ENCODE measurements at places on chromosomes 11 and 22.
A peak's percentile ranks its signal among the peaks of the same experiment; 100 is the strongest.

GRCh38 chr11:58575377-58576020 lies at the start of gene LPXN:
Gene LPXN (minus strand): TSS chr11:58575856. CDS start chr11:58575772, 84 bp downstream.
- peak; percentile 51 for DNase-seq

DNA sequence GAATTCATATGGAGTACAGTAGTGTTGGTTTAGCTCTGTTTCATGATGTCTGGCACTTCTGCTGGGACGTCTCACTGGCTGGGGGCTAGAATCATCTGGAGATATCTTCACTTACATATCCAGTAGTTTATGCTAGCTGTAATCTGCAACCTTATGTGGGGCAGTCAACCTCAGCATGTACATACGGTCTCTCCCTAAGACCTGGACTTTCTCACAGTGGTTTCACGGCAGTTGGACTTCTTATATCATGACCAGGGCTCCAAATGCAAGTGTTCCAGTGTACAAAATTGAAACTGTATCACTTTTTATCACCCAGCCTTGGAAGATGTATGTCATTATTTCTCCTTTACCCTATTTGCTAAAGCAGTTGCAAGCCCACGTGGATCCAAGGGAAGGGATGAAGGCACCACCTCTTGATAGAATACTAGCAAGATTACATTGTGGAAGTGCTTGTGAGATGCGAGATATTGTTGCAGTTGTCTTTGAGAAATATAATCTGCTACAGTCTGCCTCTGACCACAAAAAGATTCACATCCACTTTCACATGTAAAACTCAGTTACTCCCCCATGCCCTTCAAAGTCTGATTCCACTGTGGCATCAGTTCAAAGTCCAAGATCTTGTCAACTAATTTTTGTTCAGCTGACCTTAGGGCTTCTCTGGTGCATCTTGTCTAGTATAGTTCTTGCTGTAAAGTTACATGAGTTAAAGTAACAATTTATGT lies 316.6 kb upstream of the NCAM1 start:
- no peak for DNase-seq

- no peak for DNase-seq
Observed at GRCh38 chr11:65157336-65157735, 12.7 kb upstream of the SPDYC start.

GRCh38 chr11:75311858-75312288 lies 39.6 kb downstream of the ARRB1 start:
- no peak for DNase-seq

- DNase-seq = no peak
Observed at GRCh38 chr22:45917146-45917545, 59.8 kb downstream of the WNT7B start.

- DNase-seq = no peak
Observed at GRCh38 chr22:46050916-46051614, 74.1 kb upstream of the WNT7B start.

DNA sequence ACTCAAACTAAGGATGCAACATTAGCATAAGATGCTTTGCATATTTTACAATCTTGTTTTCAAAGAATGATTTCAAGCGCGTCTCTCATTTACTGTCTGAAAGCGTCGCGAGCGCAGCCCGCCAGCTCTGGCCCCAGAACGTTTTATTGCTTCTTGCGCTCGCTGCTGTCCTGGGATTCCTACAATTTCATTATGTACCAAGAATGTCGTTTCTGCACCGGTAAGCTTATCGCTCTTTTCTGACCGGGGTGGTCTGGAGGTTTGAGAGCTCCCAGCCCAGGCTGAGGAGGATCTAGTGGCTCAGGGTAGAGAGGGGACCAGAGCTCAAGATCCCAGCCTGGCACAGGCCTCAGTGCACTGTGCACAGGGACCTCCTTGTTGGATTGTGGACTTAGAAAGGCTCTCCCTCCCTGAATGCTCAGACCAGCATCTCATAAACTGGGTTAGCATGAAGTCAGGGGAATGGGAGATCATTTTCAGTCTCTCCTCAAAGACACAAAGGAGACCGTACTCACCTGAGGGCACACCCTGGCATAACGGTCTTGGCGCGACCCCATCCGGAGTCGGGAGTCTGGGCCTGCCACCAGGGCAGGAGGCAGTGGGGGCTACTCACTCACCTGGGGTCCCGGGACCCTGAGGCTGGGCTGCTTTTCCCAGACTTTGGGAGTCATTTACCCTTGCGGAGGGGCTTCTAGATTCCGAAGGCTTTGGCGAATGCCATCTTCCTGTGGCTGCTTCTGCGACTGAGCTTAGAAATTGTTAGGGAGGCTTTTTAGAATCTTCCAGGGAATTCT lies 817.4 kb downstream of the BRD1 start:
- DNase-seq = no peak

DNA sequence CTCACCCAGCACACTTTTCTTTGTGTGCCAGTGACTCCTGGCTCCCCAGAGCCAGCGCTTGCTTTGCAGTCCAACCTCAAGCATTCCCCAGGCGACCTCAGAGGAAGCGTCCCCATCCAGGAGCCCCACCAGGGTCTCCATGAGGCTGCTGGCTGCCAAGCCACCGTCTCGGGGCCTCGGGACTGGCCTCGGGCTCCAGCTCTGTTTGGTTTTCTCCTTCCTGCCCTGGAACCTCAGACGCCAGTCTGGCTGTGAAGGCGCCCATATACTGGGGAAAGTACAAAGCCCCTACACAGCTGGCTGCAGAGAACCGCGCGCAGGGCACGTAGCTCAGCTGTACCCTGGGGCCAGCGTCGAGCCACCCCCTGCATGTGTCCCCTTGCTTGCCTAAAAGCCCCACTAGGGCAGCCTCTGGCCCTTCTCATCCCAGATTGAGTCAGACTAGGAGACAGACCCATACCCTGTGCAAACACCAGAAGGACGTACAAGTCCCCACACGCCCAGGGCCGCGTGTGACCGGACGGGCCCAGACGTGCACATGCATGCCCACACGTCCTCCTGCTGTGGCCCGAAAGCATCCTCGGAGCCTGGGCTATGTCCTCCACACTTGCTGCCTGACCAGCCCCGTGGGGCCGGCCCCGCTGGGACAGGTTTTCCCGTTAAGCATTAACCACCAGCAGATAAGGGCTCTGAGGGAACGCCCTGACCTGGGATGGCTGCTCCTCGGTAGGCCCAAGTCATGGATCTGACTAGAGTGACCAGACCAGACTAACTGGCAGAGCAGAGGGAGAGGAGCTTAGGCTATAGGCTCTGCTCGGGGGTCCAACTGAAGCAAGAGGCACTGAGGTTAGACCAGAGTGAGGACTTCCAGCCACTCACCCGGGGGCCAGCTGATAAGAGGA lies 4.2 kb upstream of the SYT8 start:
- DNase-seq = no peak

DNA sequence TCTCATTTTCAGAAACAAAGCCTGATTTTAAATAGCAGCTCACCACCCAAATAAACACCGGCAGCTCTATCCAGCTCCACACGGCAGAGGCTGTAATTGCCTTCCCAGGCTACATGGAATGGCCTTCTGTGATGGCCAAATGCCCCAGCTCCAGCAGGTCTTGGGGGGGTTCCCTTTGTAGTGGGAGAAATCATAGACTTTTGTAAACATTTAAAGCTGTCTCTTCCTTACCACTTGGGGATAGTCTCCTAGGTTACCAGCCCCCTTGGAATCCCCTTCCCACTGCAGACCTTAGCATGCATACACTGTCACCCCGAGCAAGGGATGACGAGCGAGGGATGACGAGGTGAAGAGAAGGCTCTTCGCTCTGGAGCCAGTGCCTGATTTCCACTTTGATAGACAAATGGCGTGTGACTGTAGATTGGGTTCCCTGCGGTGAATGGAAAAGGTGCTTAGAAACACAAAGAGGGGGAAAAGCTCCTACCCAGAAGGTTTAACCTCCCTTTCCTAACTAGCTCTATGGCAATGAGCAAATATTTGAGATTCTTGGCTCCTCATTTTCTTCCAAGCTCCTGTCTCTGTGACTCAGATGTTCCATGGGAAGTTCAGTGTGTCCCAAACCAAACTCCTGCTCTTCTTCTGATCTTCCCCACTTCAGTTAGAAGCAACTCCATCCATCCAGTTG lies 108.0 kb upstream of the CADM1 start:
- DNase-seq = no peak

GRCh38 chr11:116348226-116348625 lies 424.6 kb downstream of the BUD13 start:
- DNase-seq = no peak

DNA sequence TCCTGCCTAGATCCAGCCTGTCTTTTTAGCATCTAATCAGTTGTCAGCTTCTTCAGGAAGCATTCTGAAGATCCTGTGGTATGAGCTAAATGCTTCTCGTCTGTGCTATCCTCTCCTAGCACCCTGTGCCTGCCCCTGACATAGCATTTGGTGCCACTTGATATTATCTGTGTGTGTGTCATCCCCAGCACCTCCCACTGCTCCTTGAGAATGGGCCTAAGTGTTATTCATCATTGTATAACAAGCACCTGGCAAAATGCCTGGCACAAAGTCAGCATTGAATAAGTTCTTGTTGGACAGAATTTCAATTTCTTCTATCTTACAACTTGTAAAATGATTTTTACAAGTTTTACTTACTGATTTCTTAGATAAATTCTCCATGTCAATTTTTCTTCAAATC lies 28.1 kb upstream of the OLFML1 start:
- no peak for DNase-seq

- DNase-seq = no peak
Observed at GRCh38 chr11:115153135-115153534, 351.1 kb downstream of the CADM1 start.

- no peak for DNase-seq
Observed at GRCh38 chr22:35257002-35257320, 332 bp upstream of the HMGXB4 start.

GRCh38 chr22:37187891-37188761 lies at the start of gene C1QTNF6:
Gene C1QTNF6 (minus strand): TSS chr22:37188247. CDS start chr22:37188213, 34 bp downstream.
- DNase-seq = no peak

- DNase-seq = no peak
Observed at GRCh38 chr11:80593648-80594374, 1153.0 kb upstream of the TENM4 start.

DNA sequence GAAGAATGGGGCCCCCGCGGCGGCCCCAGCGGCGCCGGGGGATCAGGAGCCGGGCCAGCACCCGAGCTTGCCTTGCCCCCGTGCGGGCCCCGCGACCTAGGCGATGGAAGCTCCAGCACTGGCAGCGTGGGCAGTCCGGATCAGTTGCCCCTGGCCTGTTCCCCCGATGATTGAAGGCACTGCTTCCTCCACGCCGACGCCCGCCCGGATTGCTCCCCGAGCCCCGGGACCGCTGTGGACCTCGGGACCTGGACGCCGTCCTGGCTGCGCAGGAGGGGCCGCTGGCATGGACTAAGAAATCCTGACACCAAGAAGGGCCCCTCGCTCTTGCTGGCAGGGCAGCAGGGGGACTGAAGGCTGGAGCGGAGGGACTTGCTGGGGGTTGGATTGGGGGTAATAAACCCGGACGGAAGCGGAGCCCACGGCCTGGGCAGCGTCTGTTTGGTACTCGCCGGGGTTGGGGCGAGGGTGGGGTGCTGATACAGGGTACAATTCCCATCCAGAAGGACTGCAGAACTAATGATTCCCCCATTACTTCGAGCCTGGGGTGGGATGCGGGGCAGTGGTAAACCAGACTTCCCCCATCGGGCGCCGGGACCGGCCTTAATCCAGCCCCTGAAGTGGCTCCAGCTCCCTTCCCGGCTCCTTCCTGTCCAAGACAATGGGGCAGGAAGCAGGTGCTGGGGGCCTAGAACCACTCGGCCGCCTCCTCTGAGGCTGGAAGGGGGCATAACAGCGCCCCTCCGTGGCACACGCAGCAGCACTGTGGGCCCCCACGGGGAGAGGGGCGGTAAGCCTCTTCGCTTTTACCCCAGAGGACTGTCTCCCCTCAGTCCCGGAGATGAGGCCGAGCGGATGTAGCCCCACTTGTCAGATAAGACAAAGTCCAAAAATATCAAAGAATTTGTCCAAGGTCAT lies 1.0 kb downstream of the CCDC85B start:
- no peak for DNase-seq

GRCh38 chr11:62468577-62468976 lies 49.7 kb downstream of the SCGB1A1 start:
- DNase-seq = no peak

GRCh38 chr22:29690476-29690875 lies 29.3 kb upstream of the CABP7 start:
- no peak for DNase-seq

DNA sequence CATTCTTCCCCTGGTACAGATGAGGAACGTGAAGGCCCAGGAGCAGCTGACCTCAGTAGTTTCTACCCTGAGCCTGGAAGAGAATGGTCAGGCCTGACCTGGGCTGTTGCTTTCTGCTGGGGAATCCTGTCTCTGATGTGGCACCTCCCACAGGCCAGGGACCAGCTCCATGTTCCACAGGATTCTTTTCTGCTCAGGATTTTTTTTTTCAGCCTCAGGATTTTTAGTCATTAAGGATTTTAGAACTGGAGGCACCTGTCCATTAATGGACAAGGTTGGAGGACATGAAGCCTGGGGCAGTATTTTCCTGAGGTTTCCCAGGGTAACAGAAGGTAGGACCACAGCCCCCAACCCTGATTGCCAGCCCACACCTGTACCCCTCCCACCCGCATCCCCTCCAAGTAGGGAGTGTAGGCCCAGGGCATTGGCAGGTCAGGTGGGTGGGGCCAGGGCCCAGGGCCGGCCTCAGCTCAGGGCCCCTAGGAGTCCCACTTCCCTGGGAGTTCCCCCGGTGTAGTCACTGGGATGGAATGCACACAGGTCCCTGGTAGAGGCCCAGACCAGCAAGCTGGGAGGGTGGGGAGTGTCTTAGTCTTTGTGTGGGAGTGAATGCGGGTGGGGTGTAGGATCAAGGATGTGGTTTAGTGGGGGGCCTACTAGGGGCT lies 16.1 kb downstream of the BIK start:
- no peak for DNase-seq

- no peak for DNase-seq
Observed at GRCh38 chr11:95999711-96000406, 76.0 kb upstream of the MTMR2 start.

DNA sequence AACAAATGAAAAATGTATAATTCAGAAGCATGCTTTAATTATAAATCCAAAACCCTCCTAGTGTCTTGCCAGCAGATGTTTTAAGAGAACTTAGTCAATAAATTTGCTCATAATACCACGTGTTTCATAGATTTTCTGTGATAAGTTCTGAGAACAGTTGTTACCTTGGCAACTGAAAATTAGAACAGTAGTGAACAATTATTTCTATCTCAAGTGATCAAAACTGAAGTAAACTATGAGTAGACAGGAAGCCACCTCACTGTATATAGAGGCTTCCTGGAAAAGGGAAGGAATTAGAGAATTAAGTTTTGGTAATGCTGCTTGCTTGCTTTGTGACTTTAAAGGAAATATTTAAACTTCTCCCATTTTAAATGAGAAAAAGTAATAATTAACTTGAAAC lies 266.0 kb upstream of the ANO3 start:
- DNase-seq = no peak

DNA sequence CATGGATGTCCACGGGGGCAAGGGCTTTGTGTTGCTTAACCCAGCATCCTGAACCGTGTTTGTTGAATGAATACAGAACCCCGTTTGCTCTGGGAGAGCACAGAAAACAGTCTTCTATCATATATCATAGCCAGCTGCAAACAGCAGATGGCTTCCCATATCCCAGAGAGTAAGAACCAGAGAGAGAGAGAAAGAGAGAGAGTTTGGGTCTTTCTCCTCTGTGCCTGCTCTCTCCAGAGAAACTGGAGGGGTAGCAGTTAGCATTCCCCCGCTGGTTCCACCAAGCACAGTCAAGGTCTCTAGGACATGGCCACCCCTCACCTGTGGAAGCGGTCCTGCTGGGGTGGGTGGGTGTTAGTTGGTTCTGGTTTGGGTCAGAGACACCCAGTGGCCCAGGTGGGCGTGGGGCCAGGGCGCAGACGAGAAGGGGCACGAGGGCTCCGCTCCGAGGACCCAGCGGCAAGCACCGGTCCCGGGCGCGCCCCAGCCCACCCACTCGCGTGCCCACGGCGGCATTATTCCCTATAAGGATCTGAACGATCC lies 440 bp upstream of the TIMP3 start:
- DNase-seq = no peak

All from germinal center (tissue), 1 donor.